H7 (cell line): ENCODE measurements at places on chromosomes 13 and 19. TPM values are rescaled to one million over a fixed set of nuclear protein-coding genes. Genes with fewer than 3 reads are reported as not detected.

The TMEM145 gene
- 0.38 and 0.41 TPM in 2 replicates for total RNA-seq

The KLK12 gene
- total RNA-seq, result not detected in 2 replicates

The PSG6 gene
- total RNA-seq, result not detected in 2 replicates

The HIPK4 gene
- 0.15 and 0.24 TPM in 2 replicates for total RNA-seq

The CEACAM3 gene
- not detected in 2 replicates for total RNA-seq

The SAE1 gene
- 271 and 298 TPM in 2 replicates for total RNA-seq

The WDR88 gene
- not detected in 2 replicates for total RNA-seq

The ZNF728 gene
- not detected in 2 replicates for total RNA-seq

The ONECUT3 gene
- not detected in 2 replicates for total RNA-seq

The SHC2 gene
- 5.3 and 6.9 TPM in 2 replicates for total RNA-seq

The PEG3 gene
- not detected in 2 replicates for total RNA-seq

The CASP14 gene
- not detected in 2 replicates for total RNA-seq

The SMIM24 gene
- total RNA-seq, result 6.0 and 10.9 TPM in 2 replicates

The EPS8L1 gene
- 20.0 and 22.9 TPM in 2 replicates for total RNA-seq

The SOX1 gene
- total RNA-seq, result 0.15 TPM in 1 of 2 replicates, not detected in the other

The PSG11 gene
- total RNA-seq, result not detected in 2 replicates

The SHFL gene
- 14.4 and 20.4 TPM in 2 replicates for total RNA-seq

The GNA15 gene
- not detected in 2 replicates for total RNA-seq

The GGN gene
- total RNA-seq, result 0.11 and 0.21 TPM in 2 replicates

The CD177 gene
- total RNA-seq, result 2.0 and 2.7 TPM in 2 replicates

The MATK gene
- total RNA-seq, result 19.1 and 22.8 TPM in 2 replicates

The SIGLEC5 gene
- not detected in 2 replicates for total RNA-seq

The ZIC2 gene
- 93.0 and 96.6 TPM in 2 replicates for total RNA-seq

The TICAM1 gene
- total RNA-seq, result 0.17 and 0.30 TPM in 2 replicates

The LGALS7B gene
- total RNA-seq, result not detected in 2 replicates

The SF3A2 gene
- 107 and 115 TPM in 2 replicates for total RNA-seq

The ATP12A gene
- total RNA-seq, result 0.04 and 0.62 TPM in 2 replicates
